ENCODE measurements at places on chromosomes 11 and 22. TPM values are rescaled to one million over a fixed set of nuclear protein-coding genes. Genes with fewer than 3 reads are reported as not detected.

MRGPRF gene
- total RNA-seq, result not detected

LMNTD2 gene
- total RNA-seq, result 3.9 TPM

GRIK4 gene
- not detected for total RNA-seq

GRCh38 chr22:36292823-36293530 is 40.0 kb downstream of the APOL1 start:
- no peak for DNase-seq

GRCh38 chr22:17734187-17734586 is 40.1 kb downstream of the BID start:
- peaks cover 15% of the 10 kb centered on the region for H3K4me1 ChIP-seq
- peak overlapping the region; percentile 19 for H3K27ac ChIP-seq
- H3K36me3 ChIP-seq, result peaks cover 10% of the 10 kb centered on the region
- peak; percentile 65 for DNase-seq
- no peak overlapping the region for H3K4me3 ChIP-seq

DNA sequence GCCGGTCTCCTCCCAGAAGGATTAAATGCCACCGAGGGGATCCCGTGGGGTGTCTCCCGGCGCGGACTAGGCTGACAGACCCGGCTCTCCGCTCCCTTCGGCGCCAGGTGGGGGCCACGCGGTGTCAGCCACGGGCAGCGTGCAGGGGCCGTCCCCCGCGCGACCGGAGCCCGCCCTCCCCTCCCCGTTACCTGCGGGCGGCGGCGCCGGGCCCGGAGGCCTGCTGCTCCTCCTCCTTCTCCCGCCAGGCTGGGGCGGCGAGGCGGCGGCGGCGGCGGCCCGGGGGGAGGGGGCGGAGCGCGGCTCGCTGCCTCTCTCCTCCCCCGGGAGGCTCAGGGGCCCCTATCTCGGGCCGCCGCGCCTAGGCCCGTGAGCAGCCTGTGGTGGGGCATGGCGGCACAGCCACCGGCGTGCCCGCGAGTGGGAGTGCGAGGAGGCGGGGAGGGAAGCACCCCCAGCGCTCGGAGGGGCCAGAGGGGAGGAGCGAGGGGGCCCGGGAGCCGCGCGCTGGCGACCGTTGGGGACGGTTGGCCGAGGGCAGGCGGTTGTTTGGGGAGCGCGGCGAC is 450 bp downstream of the ZBTB44 start:
- peak overlapping the region; percentile 90 for H3K4me3 ChIP-seq
- no peaks in the 10 kb centered on the region for H3K36me3 ChIP-seq
- peak; percentile 70 for DNase-seq
- H3K27me3 ChIP-seq, result no peaks in the 10 kb centered on the region

DNA sequence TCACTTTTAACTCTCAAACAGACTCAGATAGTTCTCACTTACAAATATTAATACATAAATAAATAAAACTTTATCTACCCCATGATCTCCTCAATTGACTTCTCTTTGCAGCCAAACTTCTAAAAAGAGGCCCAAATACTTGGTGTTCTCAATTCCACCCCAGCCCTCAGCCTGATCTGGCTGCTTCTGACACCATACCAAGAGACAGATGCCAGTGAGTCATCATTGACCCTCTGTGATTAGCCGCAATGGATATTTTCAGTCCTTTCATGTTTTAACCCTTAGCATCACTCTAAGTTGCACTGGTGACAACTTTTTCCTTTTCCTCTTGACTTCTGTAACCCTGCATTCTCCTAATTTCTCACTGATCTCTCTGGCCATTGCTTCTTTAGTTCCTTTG is 184.1 kb upstream of the ARHGAP20 start:
- no peaks in the 10 kb centered on the region for H3K27me3 ChIP-seq
- no peak overlapping the region for H3K27ac ChIP-seq
- H3K4me3 ChIP-seq, result no peak overlapping the region
- H3K36me3 ChIP-seq, result no peaks in the 10 kb centered on the region
- H3K4me1 ChIP-seq, result no peaks in the 10 kb centered on the region

NRGN gene
- total RNA-seq, result 15.3 TPM

CRACR2B gene
- 1.8 TPM for total RNA-seq

GRCh38 chr11:22337596-22338485 is at the start of gene SLC17A6:
Gene SLC17A6 (plus strand): TSS chr11:22338381. CDS start chr11:22338534, 153 bp downstream.
- H3K36me3 ChIP-seq, result no peaks in the 10 kb centered on the region
- no peak within 1 kb of the TSS for H3K27ac ChIP-seq
- peak; percentile 18 for DNase-seq
- peaks cover 12% of the 10 kb centered on the region for H3K4me1 ChIP-seq
- no peak within 1 kb of the TSS for H3K4me3 ChIP-seq
- H3K27me3 ChIP-seq, result peaks cover 54% of the 10 kb centered on the region

DNA sequence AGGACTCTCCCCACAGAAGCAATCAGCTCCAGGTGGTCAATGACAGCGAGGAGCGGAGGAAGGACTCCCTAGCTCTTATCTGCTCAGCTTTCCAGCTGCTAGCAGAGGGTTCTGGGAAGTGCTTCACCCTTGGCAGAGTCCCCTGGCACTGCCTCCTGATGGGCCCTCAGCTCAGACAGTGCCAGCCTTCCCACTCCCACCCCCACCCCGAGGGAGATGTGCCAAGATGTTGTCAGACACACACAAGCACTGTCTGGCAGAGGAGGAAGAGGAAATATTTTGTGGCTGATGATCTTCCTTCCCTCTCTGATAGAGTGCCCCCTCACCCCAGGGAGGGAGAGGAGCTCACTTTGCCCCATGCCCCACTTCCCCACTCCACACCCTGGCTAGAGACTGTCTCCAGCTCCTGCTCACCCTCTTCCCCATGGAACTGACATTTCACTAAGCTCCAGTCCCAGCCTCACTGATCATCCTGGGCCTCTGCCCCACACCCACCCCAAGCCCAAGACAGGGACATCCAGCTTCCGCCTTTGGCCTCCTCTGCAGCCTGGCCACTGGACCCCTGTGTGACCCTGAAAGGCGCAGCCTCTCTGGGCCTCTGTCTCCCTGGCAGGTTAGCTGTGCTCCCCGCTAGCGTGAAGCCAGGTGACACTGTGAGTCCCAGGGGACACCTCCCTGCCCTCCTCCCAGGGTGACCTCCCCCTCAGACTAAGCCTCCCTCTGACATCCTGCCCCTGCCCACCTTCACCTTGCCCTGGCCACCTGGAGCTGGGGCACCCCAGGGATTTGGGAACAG is 44.5 kb downstream of the SLCO2B1 start:
- H3K36me3 ChIP-seq, result no peaks in the 10 kb centered on the region
- H3K27ac ChIP-seq, result no peak overlapping the region
- no peak for DNase-seq
- H3K27me3 ChIP-seq, result no peaks in the 10 kb centered on the region
- no peak overlapping the region for H3K4me3 ChIP-seq
- H3K4me1 ChIP-seq, result no peaks in the 10 kb centered on the region

DNA sequence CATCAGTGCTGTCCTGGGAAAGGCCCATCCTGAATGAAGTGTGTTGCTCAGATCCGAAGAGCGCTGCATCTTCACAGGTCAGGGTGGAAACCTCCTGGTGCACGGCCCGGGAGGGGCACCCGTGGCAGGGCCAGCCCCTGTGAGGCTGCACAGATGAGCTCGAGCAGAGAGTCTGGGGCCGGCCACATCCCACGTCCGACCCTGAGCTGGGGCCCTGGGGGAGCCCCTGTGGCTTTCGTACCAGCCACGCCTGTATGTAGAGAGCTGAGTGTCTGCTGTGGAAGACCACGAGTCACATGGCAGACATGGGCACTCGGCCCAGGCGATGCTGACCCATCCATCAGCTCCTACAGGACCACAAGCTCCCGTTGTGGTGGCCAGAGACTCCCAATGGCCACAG is 24.9 kb upstream of the SEPTIN5 start:
- H3K27me3 ChIP-seq, result peaks cover 6% of the 10 kb centered on the region
- no peaks in the 10 kb centered on the region for H3K4me1 ChIP-seq
- no peaks in the 10 kb centered on the region for H3K36me3 ChIP-seq

OR8B3 gene
- not detected for total RNA-seq

GRCh38 chr11:92828556-92828955 is 140.9 kb upstream of the MTNR1B start:
- no peak for DNase-seq
- no peaks in the 10 kb centered on the region for H3K4me1 ChIP-seq
- no peak overlapping the region for H3K27ac ChIP-seq
- H3K36me3 ChIP-seq, result no peaks in the 10 kb centered on the region
- H3K27me3 ChIP-seq, result peaks cover 2% of the 10 kb centered on the region

DNA sequence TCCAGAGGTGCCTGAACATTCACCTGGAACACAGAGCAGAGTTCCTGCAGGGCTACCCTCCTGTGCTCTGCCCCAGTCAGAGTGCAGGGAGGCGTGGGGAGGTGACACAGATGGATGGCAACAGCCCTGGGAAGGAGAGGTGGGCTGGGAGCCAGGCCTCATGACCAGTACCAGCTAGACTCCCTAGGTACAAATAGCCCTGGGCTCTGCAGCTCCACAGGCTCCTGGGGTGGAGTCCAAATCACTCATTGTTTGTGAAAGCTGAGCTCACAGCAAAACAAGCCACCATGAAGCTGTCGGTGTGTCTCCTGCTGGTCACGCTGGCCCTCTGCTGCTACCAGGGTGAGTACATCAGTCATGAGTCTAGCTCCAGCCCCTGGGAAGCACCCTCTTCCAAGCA is at the start of gene SCGB1D2:
Gene SCGB1D2 (plus strand): TSS at position 219 of the 400 bp plus-strand sequence. CDS start 69 bp downstream, at position 288.
- no peaks in the 10 kb centered on the region for H3K36me3 ChIP-seq
- DNase-seq, result no peak
- no peaks in the 10 kb centered on the region for H3K4me1 ChIP-seq
- H3K27me3 ChIP-seq, result peaks cover 32% of the 10 kb centered on the region

- no peak within 1 kb of the TSS for H3K4me3 ChIP-seq
- peaks cover 18% of the 10 kb centered on the region for H3K27me3 ChIP-seq
- no peak within 1 kb of the TSS for H3K27ac ChIP-seq
- DNase-seq, result no peak
Measured at GRCh38 chr11:109421981-109422869, at the start of gene C11orf87. Gene C11orf87 (plus strand): TSS chr11:109422190. CDS start chr11:109423634, 1,444 bp downstream.

All from activated CD4-positive, alpha-beta memory T cell treated with anti-CD3 and anti-CD28 coated beads for 36 hours (primary cell).